ENCODE measurements at places on chromosomes 5 and 9. TPM values are rescaled to one million over a fixed set of nuclear protein-coding genes. Genes with fewer than 3 reads are reported as not detected.

CD180 gene
- total RNA-seq = 0.15 TPM

DNA sequence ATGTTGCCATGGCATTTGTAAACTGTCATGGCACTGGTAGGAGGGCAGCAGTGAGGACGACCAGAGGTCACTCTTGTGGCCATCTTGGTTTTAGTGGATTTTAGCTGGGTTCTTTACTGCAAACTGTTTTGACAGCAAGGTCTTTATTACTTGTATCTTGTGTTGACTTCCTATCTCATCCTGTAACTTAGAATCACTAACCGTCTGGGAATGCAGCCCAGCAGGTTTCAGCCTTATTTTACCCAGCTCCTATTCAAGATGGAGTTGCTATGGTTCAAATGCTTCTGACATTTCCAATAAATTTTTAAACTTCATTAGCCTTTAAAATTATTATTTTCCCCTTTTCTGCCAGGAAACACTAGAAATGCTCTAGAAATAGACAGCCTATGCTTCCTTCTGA lies 839.1 kb downstream of the NR2F1-AS1 start:
- DNase-seq = no peak

- no peak for DNase-seq
These were observed 6.9 kb downstream of the SUSD1 start for GRCh38 chr9:112168197-112168596.

DNA sequence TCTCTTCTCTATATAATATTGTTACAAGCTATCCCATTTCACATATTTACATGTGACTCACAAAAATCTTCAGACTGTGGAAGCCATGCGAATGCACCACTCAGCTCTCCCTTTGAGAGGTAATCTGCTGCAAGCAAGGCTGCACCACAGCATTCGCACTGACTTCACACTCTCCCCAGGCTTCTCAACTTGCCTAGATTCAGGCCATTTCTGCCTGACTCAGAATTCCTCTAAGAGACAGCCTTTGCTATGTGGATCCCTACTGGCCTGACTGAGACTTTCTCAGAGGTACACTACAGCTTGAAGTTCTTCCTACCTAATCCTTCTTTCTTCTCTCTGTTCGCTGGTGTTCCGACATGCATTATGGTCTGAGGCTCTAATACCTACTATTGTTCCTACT lies 21.1 kb upstream of the DMRTA1 start:
- no peak for DNase-seq

DNA sequence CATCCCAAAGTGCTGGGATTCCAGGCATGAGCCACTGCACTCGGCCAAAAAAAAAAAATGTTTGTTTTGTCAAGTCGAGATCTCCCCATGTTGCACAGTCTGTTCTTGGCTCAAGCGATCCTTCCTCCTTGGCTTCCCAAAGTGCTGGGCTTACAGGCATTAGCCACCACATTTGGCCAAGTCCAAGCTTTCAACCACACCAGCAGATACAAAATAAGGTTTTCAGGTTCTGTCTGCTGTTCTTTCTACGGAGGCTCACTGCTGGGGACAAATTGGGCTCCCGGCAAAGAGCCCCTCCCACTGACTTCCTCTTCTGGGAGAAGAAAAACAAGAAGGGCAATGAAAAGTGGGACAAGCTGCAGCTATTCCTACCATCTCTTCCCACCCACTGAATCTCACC lies 37.6 kb upstream of the GGTA1 start:
- DNase-seq = no peak

Measured in heart right ventricle (tissue), 16 donors.